ENCODE measurements at places on chromosomes 11 and 22.

- DNase-seq = no peak
Measured at GRCh38 chr11:45275828-45276227, 10.3 kb downstream of the SYT13 start.

- peak; percentile 6 for DNase-seq
Measured at GRCh38 chr22:30444632-30445437, 19.3 kb downstream of the MTFP1 start.

DNA sequence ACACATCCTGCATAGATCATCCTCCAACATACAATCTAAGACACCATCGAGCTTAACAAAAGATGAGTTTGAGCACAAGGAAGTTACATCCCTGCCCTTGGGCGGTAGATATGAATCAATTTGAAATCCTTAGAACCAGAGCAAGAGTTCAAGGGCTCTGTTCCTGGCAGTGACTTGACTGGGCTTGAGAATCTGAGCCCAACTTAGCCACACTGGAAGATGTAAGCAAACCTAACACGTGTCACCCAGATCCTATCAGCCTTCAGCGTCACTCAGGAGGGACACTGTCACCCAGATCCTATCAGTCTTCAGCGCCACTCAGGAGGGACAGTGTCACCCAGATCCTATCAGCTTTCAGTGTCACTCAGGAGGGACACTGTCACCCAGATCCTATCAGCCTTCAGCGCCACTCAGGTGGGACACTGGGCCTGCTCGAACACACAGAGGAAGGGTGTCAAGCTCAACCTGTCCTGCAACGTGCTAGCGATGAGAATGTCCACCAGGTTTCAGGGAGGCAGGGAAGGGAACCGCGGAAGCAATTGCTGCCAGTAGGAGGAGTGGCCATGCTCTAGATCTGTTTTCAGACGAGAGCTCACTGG is 32.8 kb upstream of the CTSD start:
- DNase-seq = no peak

DNA sequence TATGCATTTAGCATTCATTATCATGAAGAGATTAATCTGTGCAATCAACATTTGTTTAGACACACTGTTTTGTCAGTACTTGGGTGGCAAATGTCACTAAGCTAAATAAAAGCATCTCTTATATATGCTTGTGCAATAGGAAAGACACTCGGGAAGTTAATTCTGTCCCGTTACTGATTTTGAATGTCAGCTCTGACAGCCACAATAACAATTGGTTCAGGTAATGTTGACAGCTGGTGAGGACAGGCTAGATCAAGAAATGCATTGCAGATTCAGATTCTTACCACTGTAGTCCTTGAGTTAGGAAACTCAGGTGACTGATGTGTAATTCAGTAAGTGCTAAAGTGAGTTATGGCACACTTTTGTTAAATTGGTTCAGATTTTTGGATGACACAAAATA is 523.8 kb upstream of the FAT3 start:
- DNase-seq = no peak

- DNase-seq = no peak
Measured at GRCh38 chr11:22432291-22433093, 94.3 kb downstream of the SLC17A6 start.

DNA sequence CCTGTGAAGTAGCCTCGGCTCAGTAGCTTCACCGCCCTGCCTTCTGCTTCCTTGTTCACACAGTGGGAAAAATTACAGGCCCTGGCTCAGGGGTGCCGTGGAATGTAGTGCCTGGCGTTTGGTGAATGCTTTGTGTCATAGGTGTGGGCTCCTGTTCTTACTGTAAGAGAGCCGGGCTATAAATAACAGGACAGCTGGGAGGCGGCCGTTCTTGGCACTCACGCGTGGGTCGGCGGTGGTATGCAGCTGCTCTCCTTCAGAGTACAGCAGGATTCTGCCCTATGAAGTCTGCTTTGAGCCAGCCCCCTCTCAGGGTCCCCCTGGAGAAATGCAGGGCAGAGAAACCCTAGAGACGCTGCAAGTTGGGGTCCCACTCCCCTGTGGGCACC is 84.2 kb downstream of the CTTN start:
- DNase-seq = no peak

- DNase-seq = no peak
Measured at GRCh38 chr11:113730887-113731726, 25.0 kb upstream of the TMPRSS5 start.

DNA sequence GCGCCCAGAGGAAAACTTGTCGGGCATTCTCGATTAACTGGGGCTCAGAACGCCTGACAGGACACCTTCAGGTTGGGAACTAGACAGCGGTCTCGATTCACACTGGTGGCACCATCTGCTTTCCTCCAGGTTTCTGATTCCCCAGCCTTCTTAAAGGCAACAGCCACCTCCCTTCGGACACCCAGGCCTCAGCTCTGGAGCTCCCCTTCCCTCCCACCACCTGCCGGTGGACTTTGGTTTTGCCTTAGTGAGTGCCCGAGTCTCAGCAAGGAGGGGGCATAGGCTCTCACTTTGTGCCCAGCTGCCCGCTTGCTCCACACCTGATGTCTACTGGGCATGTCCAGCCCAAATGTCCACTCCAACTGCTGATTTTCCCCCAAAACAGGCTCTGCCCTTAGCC is 110.4 kb upstream of the PARVA start:
- no peak for DNase-seq

DNA sequence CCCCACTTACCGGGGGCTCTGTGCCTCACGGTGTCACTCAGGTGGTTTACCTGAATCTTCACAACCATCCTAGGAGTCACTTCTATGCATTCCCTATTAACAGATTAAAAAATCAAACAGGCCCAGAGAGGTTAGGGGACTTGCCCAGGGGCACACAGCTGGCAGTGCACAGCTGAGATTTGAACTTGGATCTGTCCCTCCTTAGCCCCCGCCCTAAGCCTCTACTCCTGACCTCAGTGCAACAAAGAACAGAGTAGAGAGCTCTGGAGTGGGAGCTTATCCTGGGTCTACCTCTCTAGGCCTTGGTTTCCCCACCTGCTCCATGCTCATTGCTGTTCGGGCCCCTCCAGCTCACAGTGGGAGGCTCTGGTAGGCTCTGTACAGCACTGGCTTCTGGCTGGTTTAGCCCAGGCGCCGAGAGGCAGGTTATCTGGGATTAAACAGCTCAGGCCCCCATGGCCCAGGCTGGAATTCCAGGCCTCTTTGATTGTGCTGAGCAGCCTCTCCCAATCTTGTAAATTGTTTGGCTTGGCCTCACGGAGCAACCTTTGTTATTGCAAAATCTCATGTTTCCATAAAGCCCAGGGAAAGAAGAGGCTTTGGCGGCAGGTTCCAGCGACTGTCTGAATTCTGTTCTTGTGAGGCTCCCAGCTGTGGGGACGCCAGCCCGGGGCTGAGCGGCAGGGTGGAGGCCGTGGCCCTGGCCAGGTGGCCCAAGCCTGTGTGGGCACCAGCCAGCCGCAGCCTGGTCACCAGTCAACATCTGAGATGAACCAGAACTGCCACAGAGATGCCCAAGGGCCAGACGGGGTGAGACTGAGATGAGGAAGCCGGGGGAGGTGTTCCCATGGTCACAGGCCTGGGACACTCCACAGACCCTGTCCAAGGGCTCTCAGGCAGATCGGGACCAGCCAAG is 28.9 kb upstream of the SHISAL1 start:
- DNase-seq = no peak

- no peak for DNase-seq
Measured at GRCh38 chr22:49290711-49291110, 537.0 kb downstream of the BRD1 start.

- DNase-seq = no peak
Measured at GRCh38 chr11:120717623-120718022, 206.1 kb downstream of the GRIK4 start.

DNA sequence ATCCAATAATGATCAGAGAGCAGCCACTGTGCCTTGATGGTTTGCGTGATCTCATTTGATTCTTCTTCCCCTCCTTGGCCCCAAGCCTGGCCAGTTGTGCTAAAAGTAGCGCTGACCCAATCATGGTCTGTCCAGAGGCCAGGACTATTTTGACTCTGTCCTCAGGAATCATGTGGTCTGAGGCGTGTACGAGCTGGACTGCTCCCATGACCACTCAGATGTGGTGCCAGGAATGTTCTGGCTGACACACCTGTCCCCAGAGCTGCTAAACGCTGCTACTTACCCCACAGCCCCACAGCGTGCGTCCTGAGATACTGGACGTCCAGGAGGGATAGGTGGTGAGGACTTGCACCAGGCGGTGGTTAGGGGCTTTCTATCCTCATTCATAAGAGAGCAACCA is 70.5 kb downstream of the FEZ1 start:
- no peak for DNase-seq

GRCh38 chr11:57650739-57651090 is 1.0 kb upstream of the YPEL4 start:
- DNase-seq = no peak

DNA sequence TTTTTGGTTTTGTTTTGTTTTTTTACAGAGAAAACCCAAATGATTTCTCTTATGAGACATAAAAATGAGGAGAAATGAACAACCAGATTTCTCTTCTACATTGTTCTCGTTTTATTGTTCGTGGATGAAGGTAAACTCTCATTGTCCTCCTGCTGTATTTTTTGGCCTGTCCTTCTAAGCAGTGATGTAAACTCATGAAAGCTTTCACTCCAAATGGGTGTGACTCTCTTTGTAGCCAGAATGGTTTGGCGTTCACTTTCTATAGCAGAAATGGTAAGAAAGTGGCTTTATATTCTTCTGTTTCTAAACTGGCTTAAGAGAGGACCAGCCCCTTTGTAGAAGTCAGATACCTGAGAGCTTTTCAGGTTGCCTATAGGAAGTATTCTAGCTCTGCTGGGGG is 15.5 kb upstream of the BMAL1 start:
- no peak for DNase-seq

GRCh38 chr11:81644239-81644840 is 1089.3 kb downstream of the FAM181B start:
- DNase-seq = peak; percentile 38

- no peak for DNase-seq
Measured at GRCh38 chr11:117378976-117379865, 51.6 kb downstream of the CEP164 start.

DNA sequence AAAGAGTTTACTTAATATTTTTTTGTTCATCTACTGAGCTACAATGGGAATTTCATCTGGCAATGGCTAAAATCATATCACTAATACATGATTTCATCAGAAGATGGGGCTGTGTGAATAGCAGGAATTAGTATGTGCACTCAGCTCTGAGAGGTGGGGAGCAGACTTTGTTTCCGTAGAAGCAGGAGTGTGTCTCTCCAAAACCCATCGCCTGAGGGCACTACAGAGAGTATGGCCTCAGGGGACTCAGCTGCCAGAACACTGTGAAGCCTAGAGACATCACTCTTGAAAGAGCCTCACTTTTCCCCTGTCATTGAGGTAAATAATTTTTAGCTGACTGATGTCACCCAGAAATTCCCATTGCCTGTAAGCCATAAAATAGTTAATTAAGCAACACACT is 261.4 kb upstream of the ISX start:
- no peak for DNase-seq

GRCh38 chr11:134150195-134150903 is 73.4 kb downstream of the NCAPD3 start:
- DNase-seq = no peak

DNA sequence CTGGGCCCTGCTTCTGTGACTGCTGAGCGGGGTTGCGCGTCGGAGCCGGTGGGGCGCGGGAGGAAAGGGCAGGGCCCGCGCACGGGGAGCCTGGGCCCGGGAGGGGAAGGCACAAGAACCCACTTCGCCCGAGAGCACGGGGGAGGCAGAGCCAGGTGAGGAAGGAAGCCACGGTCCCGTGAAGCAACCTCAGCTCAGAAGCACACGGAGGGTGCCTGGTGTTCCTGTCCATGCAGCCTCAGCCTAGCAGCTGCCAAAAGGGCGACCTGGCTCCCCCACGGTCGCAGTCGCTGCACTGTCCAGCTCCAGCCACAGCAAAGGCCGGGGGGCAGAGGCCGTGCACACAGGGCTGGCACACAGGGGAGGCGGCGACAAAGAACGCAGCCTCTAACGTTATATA is 9.3 kb upstream of the CDC42BPG start:
- no peak for DNase-seq

DNA sequence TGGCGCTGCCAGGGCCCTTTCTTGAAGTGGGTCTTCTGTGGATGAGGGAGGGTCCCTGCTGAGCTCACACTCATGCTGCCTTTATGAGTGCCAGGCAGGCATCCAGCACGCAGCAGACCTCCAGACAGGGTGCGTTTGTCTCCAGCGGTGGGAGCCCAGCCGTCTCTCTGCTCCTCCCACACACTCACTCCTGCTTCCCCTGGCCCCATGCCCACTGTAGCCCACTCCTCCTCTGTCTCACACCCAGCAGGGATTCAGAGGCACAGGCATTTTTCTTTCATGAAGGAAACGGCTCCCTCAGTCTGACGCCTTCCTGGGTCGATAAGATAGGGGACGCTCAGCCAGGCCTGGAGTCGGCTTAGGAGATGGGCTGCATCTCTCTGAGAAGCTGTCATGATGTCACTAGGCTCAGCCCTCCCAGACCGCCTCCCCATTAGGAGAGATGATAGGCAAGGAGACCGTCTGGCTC is 183.9 kb upstream of the NCAM1 start:
- DNase-seq = no peak

Data from KG1 (cell line).